Inflammatory macrophage (primary cell): ENCODE measurements at places on chromosomes 5 and 9.

DNA sequence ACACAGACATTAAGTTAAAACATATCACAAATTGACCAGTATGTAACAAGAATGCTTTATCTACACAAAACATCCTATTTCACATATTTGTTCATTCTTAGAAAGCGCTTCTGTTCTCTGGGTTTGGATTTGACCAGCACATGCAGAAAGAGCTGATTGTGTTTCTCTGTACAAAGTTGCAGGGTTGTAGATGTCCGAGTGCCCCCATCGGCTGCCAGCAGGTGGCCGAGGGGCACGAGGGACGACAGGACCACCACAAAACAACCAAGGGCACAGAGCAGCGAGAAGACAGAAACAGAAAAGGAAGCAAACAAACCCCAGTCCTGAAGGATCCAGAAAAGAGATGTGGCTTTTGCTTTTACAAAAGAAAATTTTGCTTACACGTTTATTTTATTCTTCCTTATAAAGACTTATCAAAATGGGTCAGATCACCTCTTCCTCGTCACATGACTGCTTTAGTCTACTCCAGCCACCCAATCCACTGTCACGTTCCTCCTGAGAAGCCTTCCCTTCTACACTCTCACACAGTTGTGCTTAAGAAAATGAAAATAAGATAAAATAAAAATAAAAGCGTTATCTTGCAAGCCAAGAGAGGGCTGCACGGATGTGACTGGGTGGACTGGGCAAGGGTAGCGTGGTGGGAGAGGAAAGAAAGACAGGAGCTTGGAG is 9.5 kb downstream of the OTP start:
- no peak for DNase-seq

DNA sequence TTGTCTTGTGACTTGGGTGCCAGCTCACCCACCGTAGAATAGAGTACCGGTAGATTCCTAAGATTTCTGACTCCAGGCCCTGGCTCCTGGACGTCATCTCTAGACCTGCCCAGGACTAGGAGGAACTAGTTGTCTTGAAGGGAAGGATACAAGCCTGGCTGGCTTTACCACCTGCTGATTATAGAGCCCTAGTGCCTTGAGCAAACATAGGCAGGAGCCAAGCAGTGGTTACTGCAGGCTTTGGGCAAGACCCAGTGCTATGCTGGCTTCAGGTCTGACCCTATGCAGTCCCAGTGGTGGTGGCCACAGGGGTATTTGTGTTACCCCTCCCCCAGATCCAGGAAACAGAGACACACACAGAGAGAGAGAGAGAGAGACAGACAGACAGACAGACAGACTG is 606.2 kb downstream of the PDE4D start:
- no peak for DNase-seq

DNA sequence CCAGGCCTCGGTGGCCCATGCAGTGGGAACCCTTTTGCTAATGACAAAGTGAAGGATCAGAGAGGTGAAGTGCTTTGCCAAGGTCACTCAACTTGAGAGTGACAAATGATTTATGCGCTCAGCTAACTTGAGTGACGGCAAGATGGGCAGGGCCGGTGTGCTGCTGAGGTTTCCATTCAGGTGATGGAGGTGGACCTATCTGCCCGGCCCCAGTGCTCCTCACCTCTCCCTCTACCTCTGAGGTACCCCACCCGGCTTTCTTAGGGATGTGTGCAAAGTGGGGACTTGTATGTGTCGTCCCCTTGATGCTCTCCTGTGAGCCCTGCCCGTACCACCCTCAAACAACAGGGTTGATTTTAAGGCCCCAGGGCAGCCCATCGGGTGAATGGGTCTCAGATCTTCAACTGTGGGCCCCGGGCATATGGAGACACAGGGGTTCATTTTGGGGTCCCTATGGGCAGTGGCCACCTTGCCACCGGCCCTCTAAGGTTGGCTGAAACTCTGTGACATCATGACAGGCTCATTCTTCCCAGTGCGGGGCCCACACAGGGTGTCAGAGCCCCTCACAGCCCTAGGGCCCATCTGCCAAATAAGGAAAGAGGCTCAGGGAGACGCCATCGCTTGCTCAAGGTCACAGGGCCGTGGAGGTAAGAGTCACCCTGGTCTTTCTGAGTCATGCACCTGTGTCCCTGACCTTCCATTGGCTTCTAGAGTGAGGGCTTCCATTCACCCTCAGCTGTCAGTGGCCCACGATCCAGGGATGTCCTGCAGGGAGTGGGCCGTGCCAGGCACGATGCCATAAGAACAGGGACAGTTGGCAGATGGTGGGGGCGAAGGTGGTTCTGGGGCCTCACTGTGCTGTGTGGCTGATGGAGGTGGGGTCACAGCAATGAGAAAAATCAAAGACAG is 170.6 kb upstream of the MVB12B start:
- DNase-seq: no peak

GRCh38 chr9:132199056-132199455 is 37.2 kb downstream of the NTNG2 start:
- no peak for DNase-seq

- no peak for DNase-seq
These were observed 28.7 kb downstream of the PROP1 start for GRCh38 chr5:177967221-177967887.
